Right cardiac atrium (tissue), 5 donors: ENCODE measurements at places on chromosomes 3 and 15. TPM values are rescaled to one million over a fixed set of nuclear protein-coding genes. Genes with fewer than 3 reads are reported as not detected.

- no peak for DNase-seq
Observed at GRCh38 chr3:134074790-134075567, 45.3 kb upstream of the SLCO2A1 start.

CHRNA3 gene
- 0.11 TPM for polyA plus RNA-seq

DNA sequence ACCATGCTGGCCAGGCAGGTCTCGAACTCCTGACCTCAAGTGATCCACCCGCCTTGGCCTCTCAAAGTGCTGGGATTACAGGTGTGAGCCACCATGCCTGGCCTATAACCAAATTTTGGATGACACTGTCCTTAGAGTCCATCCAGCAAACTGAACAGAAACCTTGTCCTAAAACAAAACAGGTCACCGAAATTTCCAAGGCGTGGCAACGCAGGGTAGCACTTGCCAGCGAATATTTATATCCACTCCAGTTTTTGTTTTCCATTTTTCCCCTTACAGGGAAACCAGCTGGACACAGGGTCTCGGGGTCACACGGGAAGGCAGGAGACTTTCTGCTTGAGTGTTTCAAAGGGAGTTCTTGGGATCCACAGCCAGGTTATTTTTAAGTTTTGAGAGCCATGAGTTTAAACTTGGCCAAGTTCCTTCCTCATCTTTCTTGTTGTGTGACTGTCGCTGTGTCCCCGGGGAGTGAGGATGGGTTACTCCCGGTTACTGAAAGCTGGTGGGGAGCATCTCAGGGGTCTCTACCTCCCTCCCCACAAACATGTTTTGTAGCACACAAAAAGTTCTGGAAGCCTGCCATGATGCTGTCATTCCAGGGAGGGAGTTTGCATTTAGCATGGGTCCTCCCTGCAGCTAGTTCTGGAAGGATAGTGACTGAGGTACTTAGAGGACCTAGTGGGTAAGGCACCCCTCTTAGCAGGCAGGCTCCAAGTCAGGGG lies 12.6 kb downstream of the LIMD1 start:
- DNase-seq: no peak

GRCh38 chr3:57598765-57599360 lies 1.7 kb upstream of the ARF4 start:
- DNase-seq: no peak

GOLGA8O gene
- polyA plus RNA-seq: 1.00 TPM

RARRES1 gene
- polyA plus RNA-seq: 25.5 TPM

APBA2 gene
- polyA plus RNA-seq: 0.38 TPM

VEPH1 gene
- 0.25 TPM for polyA plus RNA-seq

DNA sequence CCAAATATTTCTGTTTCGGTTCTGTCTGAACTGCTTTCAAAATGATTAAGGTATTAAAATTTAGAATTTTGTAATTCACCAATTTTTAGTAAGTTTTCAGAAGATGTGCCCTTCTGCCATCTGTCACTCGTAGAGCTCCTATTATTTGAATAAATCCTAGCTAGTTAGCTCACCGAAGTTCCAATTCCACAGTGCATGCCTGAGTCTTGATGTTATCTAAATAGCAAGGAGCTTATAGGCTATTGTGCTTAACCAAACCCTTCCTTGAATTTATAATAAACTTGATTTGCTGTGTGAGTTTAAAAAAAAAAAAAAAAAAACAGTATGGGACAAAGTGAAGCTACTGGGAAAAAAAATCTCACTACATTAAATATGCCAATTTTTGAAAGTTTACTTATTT lies 18.7 kb downstream of the ATP13A3 start:
- DNase-seq: no peak

GRCh38 chr3:140731440-140732119 lies 53.7 kb downstream of the TRIM42 start:
- DNase-seq: no peak

DNA sequence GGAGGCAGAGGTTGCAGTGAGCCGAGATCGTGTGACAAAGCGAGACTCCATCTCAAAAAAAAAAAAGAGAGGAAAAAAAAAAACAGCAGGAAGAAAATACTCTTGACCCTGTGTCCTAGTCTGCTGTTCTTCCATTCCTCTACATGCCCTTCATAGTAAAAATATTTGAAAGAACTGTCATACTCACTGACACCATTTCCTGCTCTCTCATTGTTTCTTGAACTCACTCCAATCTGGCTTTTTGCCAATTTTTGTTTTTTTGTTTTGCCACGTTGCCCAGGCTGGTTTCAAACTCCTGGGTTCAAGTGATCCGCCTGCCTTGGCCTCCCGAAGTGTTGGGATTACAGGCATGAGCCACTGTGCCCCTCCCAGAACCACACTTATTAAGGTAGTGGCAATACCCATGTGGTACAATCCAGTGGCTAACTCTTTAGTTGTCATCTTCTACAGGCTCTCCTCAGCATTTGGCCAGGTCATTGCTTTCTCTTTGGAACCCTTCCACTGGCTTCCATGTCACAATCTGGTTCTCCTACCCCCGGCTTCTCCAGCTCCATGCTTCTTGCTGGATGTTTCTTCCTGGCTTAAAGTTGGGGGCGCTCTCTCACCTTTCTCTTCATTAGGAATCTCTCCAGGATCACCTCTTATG lies 238.2 kb upstream of the C2CD4B start:
- DNase-seq: no peak

GRCh38 chr3:31106912-31107311 lies 212.5 kb upstream of the GADL1 start:
- DNase-seq: no peak

GPR15 gene
- polyA plus RNA-seq: not detected

LTF gene
- 1.00 TPM for polyA plus RNA-seq

DNA sequence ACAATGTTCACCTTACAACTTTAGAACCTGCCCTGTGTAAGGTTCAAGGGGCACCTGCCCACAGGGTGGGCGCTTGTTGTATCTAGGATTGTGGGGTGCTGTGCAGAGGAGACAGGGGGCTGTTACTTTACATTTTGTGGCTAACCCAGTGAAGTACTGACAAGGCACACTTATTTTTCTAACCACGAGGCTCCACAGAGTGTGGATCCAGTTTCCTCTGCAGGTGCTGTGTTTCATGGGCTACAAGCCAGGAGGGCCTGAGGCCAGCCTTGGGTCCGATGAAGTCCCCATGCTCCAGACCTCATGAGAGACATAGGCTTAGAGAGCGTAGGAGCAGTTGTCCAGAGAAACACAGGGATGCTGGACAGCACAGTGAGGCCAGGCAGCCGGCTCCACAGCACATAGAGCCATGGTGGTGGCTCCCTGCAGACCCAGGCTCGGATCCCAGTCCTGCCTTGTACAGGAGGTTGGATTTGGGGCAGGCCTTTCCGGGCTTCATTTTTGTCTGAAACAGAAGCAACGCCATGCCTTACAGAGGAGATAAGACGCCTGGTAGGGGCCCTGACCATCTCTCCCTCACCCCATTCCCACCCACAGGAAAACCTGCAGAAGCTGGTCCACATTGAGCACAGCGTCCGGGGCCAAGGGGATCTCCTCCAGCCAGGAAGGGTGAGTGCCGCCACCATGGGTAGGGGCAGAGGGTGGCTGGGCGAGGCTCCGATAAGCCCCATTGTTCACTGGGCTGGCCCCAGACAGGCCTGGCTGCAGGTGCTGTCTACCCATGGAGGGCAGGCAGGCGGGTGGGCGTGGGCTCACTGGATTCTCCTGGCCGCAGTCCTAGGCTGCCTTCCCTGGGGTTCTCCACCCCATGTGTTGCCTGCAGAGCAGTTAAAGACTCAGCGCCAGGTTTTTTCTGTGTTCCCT lies 40.1 kb upstream of the NR2C2 start:
- DNase-seq: peak; percentile 78

UNC13C gene
- polyA plus RNA-seq: 0.05 TPM

- no peak for DNase-seq
Observed at GRCh38 chr15:38111070-38111469, 141.6 kb upstream of the SPRED1 start.

DNA sequence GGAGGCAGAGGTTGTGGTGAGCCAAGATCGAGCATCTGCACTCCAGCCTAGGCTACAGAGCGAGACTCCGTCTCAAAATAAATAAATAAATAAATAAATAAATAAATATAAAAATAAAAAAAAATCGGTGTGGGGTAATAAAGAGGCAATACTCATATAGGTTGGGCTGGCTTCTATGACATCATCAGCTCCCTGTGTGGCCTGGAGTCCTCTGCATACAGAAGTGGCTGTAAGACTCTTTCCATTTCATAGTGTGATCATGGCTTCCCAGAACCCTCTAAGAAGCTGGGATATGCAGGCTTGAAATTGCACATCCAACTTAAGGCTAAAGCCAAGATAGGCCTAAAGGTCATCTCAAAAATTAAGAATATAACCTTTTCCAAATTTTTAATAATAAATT lies 101.6 kb downstream of the ZIC4 start:
- no peak for DNase-seq

GRCh38 chr3:176767385-176767784 lies 429.9 kb downstream of the TBL1XR1 start:
- DNase-seq: no peak

GRCh38 chr3:149608987-149609386 lies 48.8 kb downstream of the WWTR1 start:
- DNase-seq: no peak

CCR9 gene
- polyA plus RNA-seq: not detected

DNA sequence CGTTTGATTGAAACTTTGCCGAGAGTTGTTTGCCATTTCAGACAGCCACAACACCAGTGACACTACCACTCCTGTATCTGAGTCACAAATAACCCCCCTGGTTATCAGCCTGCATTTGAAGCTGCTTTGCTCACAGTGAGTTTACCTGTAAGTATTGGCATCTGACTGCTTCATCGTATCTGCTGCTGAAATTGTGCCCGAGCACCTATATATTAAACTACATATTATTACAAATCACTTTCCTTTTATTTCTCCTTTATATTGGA lies 39.2 kb upstream of the SPSB4 start:
- no peak for DNase-seq

HYAL1 gene
- 25.4 TPM for polyA plus RNA-seq

GRCh38 chr15:101200181-101200580 lies 51.7 kb downstream of the CHSY1 start:
- DNase-seq: no peak

- DNase-seq: no peak
Observed at GRCh38 chr3:52067046-52067445, 10.7 kb upstream of the DUSP7 start.
